Activated CD8-positive, alpha-beta memory T cell treated with anti-CD3 and anti-CD28 coated beads for 24 hours (primary cell): ENCODE measurements at places on chromosomes 11 and 22.

DNA sequence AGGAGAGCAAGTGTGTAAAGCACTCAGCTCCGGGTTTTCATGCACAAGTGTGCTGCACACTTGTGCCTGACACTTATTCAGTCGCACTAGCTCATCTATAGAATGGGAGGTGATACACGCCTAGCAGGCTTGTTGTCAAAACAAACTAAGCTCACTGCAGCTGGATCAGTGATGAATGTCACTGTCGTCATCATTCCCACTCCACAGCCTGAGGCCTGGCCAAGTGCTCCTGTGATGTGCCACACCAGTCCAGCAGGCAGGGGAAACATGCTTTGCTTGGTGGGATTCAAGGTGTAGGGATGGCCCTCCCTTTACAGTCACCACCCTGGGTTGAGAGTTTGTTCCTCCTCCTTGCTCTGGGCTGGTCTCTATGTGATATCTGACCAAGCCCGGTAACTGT, 6.8 kb downstream of the MPST start:
- DNase-seq = no peak

DNA sequence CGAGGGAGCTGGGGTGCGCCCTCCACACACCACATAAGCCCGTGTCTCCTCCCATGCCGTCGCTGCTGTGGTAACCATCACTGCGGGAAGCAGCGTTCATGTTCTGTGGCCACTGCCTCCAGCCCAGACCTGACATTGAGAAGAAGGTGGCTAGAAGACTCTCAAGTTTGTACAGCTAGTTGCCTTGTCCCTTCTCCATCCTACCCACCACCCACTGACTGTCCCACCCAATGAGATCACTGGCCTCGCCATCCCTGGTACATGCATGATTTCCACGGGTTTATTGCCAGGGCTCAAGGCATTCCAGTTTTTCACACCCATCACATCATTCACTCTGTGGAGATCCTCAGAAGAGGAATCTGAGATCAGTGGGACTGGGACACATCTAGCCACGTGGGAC, 33.0 kb downstream of the AHNAK start:
- DNase-seq = no peak

- DNase-seq = peak; percentile 30
Observed at GRCh38 chr11:134665188-134665535, 253.1 kb upstream of the B3GAT1 start.

DNA sequence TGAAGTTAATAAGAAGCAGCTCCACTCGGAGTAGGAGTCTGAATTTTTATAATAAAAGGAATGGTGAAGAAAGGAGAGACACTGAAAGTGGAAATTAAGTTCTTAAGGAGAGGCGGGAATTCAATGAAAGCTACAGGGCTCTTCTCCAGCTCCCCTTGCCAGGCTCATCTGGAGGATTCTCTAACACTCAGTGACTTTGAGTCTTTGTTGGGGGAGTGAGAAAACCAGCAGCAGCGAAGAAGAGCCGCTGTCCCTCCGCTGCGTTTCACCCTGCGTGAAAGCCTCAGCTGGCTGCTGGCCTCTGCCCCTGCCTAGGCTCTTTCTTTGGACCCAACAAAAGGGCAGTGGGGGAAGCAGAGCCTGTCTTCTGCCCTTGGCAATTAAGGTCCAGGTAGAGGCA, 113.0 kb downstream of the NTM start:
- no peak for DNase-seq

GRCh38 chr11:76783896-76784813, 999 bp downstream of the TSKU start:
- no peak for DNase-seq

DNA sequence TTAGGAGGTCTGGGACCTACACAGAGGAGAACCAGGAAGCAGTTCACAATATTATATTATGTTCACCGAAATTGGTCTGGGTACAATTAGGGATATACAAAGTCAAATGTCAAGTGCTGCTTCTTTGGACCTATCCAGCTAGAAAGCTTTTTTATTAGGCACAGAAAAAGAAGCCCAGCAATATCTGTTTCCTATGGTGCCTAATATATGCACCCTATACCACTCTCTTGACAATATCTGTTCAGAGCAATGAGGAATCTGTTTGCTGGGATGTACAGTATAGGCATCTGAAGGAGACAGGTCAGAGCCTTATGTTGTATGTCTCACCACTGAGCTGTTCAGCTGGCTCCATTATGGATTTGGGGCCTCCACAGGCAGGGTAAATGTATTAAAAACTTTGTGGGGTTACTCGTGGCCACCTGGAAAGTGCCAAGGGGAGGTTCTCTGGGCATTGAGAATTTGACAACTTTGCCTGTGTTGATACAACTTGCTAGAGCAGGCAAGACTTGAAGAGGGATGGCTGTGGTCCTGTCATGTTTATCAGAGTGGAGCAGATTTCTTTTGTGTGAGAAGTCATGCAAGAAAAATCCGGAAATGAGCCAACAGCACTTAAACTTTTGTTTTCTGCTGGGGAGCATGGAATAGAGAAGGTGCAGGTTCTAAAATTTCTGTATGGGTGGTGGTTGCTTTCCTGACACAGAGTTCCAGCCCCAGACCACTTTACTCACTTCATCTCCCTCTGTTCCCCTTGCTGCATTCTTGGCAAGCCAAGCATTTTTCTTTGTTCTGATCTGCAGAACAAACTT, 10.1 kb downstream of the STIM1 start:
- no peak for DNase-seq

DNA sequence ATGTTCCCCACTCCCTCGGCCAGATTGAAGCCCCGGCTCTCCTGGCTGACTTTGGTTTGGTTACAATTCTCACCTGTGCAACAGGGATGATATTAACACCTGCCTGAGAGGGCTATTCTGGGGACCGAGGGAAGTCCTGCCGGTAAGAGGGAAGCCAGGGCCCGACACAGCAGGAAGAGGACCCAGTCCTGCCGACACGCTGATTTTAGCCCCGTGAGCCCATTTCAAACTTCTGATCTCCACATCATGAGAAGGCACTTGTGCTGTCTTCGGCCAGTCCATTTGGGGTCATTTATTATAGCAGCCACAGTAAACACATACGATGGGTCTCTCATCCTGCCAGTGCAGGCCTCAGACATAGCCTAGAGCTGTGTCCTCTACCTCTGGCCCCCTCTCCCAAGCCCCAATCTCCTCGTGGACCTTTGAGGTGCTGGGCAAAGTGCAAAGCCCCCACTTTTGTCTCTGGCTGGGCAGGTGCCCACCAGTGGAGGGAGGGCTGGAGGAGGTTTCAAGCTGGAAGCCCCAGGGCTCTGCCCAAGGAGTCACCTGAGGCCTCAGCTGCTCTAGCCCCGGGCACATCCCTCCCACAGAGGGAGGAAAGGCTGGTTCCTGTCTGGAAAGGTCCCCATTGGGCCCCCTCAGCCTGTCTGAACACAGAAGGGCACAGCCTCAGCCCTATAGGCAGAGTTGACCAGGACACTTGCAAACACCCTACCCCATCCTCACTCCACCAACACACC, 59.1 kb upstream of the FGF3 start:
- DNase-seq = peak; percentile 35

DNA sequence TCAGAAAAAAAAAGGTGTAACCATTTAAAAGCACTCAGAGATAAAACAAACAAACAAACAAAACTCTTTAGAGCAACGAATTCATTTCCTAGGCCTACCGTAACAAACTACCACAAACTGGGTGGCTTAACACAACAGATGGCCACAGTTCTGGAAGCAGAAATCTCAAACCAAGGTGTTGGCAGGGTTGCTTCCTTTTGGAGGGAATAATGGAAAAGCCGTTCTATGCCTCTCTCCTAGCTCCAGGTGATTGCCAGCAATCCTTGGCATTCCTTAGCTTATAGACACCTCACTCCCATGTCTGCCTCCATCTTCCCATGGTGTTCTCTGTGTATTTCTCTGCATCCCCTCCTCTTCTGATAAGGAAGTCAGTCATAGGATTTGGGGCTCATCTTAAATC, 200.4 kb downstream of the RAB38 start:
- no peak for DNase-seq

DNA sequence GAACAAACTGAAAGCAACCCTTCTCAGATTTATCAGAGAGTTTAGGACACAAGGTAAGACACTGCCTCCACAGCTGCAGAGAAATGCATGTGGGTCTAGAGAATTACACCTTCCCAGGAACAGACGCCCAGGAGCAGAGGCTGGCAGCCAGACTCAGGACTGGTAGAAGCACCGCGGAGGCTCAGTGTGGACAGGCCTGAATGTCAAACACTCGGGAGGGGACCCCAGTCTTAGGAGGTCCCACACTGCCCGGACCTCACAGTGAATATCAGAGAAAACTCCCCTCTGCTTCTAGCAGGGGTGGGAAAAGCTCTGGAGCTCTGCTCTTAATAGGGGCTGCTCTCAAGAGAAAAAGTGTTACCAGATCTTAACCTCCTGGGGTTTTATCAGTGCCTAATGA, 952.7 kb downstream of the BRD1 start:
- DNase-seq = no peak
